ENCODE measurements at places on chromosomes 1 and 21.

DNA sequence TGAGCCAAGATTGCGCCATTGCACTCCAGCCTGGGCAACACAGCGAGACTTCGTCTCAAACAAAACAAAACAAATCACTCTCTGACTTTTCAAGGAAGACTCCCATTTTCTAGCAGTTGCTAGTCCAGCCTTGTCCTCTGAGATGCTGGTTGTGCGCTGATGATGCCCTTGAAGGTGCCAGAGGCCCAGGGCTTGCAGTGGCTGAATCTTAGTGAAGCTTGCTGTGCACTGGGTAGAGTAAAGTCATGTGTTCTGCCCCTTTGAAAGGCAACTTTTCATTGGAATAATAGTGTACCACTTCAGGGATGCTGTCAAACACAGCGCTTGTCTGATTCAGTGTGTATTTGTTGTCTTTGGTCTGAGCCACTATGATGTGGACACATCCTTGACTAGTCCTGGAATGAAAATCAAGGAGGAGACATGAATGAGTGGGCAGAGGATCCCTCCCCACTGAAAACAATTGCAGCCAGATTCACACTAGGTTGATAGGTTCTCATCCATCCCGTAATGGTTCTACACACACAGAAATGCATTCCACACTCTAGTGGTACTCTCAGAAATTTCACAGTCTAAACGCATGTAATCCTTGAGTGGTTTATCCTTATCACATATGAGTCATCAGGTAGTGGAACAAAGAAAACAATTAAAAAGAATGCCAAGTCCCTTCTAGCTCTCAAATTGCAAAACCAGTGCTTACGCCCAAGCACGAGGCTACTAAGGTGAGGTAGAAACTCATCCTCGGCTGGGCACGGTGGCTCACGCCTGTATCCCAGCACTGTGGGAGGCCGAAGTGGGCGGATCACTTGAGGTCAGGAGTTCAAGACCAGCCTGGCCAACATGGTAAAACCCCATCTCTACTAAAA lies 17.8 kb upstream of the TDRD10 start:
- no peak overlapping the region for H3K4me3 ChIP-seq
- H3K4me1 ChIP-seq: peaks cover 22% of the 10 kb centered on the region
- H3K27ac ChIP-seq: no peak overlapping the region
- no peaks in the 10 kb centered on the region for H3K36me3 ChIP-seq
- H3K27me3 ChIP-seq: peaks cover 11% of the 10 kb centered on the region
- DNase-seq: no peak

- no peak overlapping the region for H3K4me3 ChIP-seq
- H3K4me1 ChIP-seq: no peaks in the 10 kb centered on the region
- H3K27me3 ChIP-seq: no peaks in the 10 kb centered on the region
- H3K36me3 ChIP-seq: no peaks in the 10 kb centered on the region
- H3K27ac ChIP-seq: no peak overlapping the region
Measured at GRCh38 chr1:240998441-240999015, 358.5 kb downstream of the RGS7 start.

DNA sequence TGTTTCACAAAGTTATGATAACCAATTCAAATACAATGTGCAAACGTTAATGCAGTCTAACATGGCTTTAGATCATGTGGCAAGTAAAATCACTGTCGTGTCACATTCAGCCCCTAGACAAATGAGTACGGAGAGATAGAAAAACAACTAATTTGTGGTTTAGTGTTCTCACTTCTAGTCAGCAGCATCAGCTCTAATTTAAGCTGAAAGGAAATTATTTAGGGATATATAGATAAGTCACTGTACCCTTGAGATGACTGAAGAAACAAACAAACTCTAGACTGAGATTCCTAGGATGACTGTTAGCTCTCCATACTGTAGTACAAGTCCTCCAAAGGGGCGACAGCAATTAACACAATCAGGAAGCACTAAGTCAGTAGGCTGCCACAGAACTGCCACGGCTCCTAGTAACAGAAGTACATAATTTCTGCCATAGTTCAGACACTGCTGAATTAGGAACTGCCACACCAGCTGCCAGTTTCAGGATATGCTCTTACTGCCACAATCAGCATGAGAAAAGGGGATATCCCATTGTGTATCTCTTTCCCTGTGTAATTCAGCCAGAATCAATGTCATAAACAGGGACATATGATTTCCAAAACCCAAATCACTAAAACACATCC lies 150.4 kb upstream of the NEGR1 start:
- H3K4me1 ChIP-seq: peaks cover 29% of the 10 kb centered on the region
- H3K27me3 ChIP-seq: no peaks in the 10 kb centered on the region
- no peaks in the 10 kb centered on the region for H3K36me3 ChIP-seq
- H3K4me3 ChIP-seq: no peak overlapping the region
- H3K27ac ChIP-seq: no peak overlapping the region

DNA sequence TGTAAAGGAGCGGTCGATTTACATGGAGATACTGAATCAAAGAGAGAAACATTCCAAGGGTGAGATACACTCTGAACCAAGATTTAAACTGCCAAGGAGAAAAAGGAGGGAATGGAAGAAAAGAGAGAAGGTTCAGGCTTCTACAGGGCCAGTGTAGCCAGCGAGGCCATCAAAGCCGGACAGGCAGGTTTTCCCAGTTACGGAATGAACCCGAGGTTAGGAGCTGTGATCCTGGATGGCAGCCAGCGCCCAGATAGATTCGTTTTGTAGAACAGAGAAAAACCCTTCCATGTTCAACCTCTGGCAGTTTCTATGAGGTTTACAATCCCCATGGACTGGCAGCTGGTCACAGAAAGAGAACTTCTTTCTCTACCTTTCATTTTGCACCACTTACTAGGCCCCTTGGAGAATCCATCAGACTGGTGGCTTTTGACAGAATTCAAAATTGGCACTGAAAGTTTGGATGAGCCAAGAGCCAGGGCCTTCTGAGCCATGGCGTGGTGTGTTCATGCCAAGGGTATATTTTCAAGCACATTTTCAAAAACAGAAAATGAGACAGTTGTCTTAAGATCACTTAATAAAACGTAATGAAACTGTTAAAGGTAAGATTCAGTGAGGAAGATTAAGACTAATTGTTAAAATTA lies 171.5 kb downstream of the RUNX1 start:
- H3K4me3 ChIP-seq: no peak overlapping the region
- no peak overlapping the region for H3K27ac ChIP-seq
- DNase-seq: no peak
- no peaks in the 10 kb centered on the region for H3K36me3 ChIP-seq
- no peaks in the 10 kb centered on the region for H3K4me1 ChIP-seq

- H3K27ac ChIP-seq: peak overlapping the region; percentile 39
- peaks cover 18% of the 10 kb centered on the region for H3K27me3 ChIP-seq
- H3K36me3 ChIP-seq: no peaks in the 10 kb centered on the region
- DNase-seq: no peak
Measured at GRCh38 chr1:232507571-232507970, 122.4 kb downstream of the SIPA1L2 start.

DNA sequence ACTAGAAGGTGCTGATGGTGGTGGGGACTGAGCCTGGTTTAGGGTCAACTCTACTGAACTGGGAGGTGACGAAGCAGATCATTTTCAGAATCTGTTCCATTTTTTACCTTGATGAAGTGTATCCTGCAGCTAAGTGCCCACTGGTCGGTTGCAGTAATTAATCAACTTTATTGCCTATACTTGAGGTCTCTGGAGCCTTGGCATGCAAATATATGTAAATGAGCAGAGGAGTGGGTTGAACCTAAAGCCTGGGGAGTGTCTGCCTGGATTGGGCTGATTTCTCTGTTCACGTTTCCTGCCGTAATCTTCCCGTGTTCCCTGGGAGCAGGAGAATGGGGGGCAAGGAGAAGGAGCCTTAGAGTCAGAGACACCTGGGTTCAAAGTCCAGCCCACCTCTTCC lies 286.8 kb downstream of the PTPRU start:
- H3K4me3 ChIP-seq: no peak overlapping the region
- no peak overlapping the region for H3K27ac ChIP-seq
- H3K4me1 ChIP-seq: peaks cover 31% of the 10 kb centered on the region
- no peaks in the 10 kb centered on the region for H3K36me3 ChIP-seq
- peaks cover 6% of the 10 kb centered on the region for H3K27me3 ChIP-seq

- H3K4me1 ChIP-seq: peaks cover 5% of the 10 kb centered on the region
- no peak overlapping the region for H3K4me3 ChIP-seq
- peaks cover 22% of the 10 kb centered on the region for H3K36me3 ChIP-seq
- no peak for DNase-seq
- no peak overlapping the region for H3K27ac ChIP-seq
Measured at GRCh38 chr1:203251466-203251865, 22.0 kb upstream of the CHIT1 start.

DNA sequence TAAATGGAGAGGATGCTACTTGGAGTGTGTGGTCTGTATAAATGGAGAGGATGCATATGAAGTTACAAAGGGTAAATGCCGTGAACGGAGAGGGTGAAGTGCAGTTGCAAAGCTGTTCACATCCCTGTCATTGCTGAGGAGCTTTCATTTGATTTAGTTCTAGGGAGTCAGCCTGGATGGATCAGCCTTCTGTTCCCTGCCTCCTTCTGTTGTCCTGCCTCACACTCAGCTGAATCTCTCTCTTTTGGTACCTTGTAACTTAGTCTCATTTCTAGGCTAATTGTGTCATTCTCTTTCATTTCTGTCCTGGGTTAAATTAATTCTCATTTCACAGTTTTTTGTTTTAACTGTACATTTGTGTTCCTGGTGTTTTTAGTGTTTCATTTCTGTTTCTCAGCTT lies 133.2 kb upstream of the COL6A1 start:
- no peak for DNase-seq
- H3K36me3 ChIP-seq: peaks cover 8% of the 10 kb centered on the region
- no peak overlapping the region for H3K4me3 ChIP-seq
- H3K27me3 ChIP-seq: peaks cover 6% of the 10 kb centered on the region

- H3K4me3 ChIP-seq: no peak overlapping the region
- peaks cover 2% of the 10 kb centered on the region for H3K27me3 ChIP-seq
- H3K4me1 ChIP-seq: peaks cover 8% of the 10 kb centered on the region
- H3K36me3 ChIP-seq: no peaks in the 10 kb centered on the region
Measured at GRCh38 chr1:108639899-108640560, 20.9 kb downstream of the HENMT1 start.

GRCh38 chr1:53949023-53949990 lies 3.2 kb downstream of the LRRC42 start:
- peak overlapping the region; percentile 92 for H3K4me3 ChIP-seq
- peaks cover 3% of the 10 kb centered on the region for H3K27me3 ChIP-seq
- no peaks in the 10 kb centered on the region for H3K36me3 ChIP-seq
- H3K4me1 ChIP-seq: peaks cover 47% of the 10 kb centered on the region

GRCh38 chr1:231519166-231519565 lies 9.3 kb upstream of the TSNAX start:
- no peaks in the 10 kb centered on the region for H3K27me3 ChIP-seq
- H3K4me3 ChIP-seq: no peak overlapping the region
- no peak overlapping the region for H3K27ac ChIP-seq
- no peak for DNase-seq

DNA sequence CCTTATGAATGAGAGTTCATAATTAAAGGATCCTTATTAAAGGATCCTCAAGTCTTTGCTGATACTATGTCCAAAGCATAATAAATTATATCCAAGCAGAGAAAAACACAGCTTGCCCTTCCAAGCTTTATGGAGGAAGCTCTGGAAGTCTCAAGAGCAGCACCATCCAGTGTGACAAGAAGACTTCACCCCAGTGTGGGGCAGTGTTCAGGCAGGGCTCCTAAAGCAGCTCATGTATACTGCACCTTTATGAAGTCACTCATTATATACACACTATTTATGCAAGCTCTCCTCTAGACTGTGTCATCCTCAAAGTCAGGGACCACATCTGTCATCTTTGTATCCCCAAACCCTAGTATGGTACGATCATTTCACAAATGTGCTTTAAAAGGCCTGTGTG lies 11.9 kb upstream of the CCN1 start:
- no peak overlapping the region for H3K4me3 ChIP-seq
- DNase-seq: no peak
- no peak overlapping the region for H3K27ac ChIP-seq
- H3K27me3 ChIP-seq: peaks cover 3% of the 10 kb centered on the region

- H3K4me3 ChIP-seq: no peak overlapping the region
- no peak for DNase-seq
- H3K4me1 ChIP-seq: no peaks in the 10 kb centered on the region
Measured at GRCh38 chr1:107195476-107195875, 54.6 kb downstream of the NTNG1 start.

DNA sequence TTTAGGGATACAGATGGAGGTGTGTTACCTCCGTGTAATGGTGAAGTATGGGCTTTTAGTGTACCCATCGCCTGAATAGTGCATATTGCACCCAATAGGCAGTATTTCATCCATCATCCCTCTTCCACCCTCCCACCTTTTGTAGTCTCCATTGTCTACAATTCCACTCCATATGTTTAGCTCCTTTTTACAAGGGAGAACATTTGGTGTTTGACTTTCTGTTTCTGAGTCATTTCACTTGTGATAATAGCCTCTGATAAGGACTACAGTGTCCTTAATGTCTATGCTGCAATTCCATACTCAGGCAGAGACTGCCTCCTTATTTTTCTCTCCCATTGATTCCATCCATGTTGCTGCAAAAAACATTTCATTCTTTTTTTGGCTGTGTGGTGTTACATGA lies 48.7 kb downstream of the OVGP1 start:
- no peak overlapping the region for H3K27ac ChIP-seq
- DNase-seq: no peak
- H3K36me3 ChIP-seq: no peaks in the 10 kb centered on the region
- no peak overlapping the region for H3K4me3 ChIP-seq
- no peaks in the 10 kb centered on the region for H3K27me3 ChIP-seq
- no peaks in the 10 kb centered on the region for H3K4me1 ChIP-seq

DNA sequence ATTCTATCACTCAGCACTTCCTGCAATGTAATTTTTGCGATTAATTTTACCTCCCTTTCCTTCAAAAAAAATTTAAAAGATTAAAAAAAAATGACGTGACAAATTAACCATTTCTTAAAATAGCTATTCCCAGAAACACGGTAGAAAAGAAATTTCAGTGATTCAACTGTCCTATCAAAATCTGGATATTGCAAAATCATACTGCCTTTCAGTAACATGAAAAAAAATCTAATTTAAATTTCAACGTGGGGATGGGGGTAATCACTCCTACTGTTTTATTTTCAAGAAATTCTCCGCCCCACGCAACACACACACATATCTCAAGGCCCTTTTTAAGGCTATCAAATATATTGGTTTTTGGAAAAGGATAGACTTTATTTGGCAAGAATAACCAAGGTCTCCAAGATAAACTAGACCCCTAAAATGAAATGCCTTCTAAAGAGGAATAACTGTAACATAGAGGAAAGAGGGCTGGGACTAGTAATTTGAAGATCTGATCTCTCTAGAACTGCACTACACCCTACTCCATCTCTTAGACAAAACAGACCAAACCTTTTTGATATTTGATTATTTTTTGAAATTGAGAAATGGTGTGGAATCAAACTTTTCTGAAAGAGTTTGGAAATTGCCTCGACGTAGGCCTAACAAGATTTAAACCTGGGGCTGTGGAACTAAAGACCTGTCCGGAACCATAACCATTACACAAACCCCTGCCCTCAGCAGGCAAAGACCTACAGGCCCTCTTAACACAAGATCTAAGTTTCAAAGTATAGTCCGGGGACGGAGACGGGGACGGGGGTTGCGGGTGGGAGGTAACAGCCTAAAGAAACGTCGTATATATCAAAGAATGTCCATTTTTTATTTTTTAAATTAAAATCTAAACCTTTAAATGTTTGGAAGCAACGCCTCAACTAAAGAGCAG lies 941 bp downstream of the ARNT start:
- H3K27ac ChIP-seq: peak overlapping the region; percentile 96
- peaks cover 2% of the 10 kb centered on the region for H3K27me3 ChIP-seq
- H3K4me1 ChIP-seq: peaks cover 9% of the 10 kb centered on the region
- DNase-seq: peak; percentile 24
- H3K36me3 ChIP-seq: no peaks in the 10 kb centered on the region

All from glutamatergic neuron (in vitro differentiated cells).